CD14-positive monocyte (primary cell): ENCODE measurements at places on chromosomes 11 and 22.

DNA sequence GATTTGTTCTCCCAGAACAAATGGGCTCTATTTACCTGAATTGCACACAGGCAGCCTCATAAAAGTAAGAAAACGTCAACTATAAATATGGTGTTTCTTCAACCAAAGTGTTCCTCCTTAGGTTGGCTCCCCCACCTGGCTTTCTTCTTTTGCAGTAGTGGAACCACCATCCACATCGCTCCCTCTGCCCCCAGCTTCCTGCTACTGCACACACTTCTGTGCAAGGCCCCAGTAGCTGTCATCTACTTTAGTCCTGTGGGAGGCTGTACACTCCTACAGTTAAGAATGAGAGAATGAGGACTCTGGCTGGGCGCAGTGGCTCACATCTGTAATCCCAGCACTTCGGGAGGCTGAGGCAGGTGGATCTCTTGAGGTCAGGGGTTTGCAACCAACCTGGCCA is 89.5 kb downstream of the BMAL1 start:
- no peak for DNase-seq

DNA sequence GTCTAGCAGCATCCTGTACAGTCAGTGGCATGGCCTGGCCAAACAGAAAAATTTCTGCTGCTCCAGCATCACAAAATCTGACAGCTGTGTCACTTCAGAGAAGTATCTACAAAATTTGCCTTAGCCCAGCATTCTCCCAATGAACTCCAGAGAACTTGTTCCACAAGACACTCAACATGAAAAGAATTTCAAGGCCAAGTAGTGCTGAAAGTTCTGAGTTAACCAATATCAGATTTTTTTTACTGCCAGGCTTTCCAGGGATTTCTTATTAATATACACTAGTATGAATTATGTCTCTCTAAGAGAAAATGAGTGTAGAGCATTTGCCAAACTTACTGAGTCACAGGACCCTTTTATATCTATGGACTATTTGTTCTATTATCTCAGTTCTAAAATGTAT is 68.8 kb downstream of the OR5AK2 start:
- DNase-seq = no peak

DNA sequence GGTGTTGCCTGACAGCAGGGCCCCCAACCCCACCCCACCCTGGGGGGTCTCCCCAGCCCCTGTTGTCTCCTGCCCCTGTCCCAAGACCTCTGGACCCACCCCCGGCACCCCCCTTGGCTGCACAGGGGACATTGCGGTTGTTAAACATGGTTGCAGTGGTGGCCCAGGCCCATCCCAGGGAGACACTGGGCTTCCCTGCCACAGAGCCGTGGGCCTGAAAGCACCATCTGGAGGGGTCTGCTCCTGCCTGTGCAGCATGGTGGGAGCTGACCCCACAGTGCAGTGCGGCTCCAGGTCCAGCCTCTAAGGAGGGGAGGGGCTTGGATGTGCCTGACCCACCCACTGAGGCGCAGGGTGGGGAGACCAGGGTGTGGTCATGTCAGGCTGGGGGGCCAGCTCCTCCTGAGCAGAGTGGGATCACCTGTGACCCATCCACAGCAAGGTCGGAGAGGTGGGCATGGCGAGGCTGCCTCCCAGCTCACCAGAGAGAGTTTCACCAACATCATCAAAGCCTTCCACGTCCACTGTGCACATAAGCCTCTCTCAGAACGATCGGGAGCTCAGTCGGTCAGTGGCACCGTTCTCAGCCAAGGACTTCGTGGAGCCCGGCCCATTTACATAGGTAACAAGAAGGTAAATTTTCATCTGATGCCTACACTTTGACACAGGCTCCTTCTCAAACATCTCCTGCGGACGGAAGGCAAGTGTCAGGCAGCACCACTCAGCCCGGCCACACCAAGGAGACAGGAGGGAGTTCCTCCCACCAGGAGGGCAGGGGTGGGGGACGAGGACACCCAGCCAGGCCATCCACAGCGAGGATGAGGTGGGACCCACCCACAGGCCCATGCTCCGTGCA is 201.1 kb downstream of the BRD1 start:
- DNase-seq = no peak

- DNase-seq = no peak
These were observed 61.1 kb downstream of the ZBTB16 start for GRCh38 chr11:114120606-114121005.

- DNase-seq = no peak
These were observed 9.1 kb upstream of the ZNF74 start for GRCh38 chr22:20384865-20385264.

- no peak for DNase-seq
These were observed 31.4 kb downstream of the RSPH14 start for GRCh38 chr22:23110190-23110921.

- no peak for DNase-seq
These were observed 879.0 kb downstream of the BRD1 start for GRCh38 chr22:48948575-48949170.

GRCh38 chr11:125923012-125923579 is 18.8 kb downstream of the DDX25 start:
- DNase-seq = peak; percentile 38

DNA sequence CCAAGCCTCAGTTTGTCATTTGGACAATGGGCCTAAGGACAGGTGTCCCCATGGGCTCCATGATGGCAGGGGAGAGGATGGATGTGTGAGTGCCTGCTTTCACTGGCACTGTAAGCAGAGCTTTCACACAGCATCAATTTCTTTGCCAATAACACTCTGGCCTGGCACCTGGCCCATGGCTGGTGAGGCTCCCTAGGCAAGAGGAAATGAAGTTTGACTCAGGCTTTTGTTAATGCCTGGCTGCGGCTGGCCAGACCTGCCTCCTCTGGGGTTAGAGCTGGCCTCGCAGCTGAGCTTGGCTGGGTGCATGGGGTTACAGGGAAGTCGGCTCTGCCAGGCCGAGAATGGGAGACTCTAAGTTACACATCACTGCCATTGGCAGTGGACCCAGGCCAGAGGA is 30.0 kb upstream of the SEZ6L start:
- no peak for DNase-seq

DNA sequence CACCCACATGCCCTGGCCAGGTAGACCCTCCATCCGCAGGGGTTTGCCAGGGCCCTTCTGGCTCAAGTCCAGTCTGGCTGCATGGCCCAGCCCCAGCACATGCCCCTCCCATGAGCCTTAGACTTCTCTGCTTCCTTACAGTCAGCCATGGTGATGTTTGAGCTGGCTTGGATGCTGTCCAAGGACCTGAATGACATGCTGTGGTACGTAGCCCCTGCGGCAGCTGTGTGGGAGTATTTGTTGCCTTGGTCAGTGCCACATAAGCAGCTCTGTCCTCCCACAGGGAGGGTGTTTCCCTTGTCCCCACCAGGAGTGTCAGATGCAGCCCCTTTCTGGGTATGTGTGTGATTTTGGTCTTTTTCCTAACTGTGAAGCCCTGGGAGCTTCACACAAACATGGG is 17.5 kb downstream of the CDC45 start:
- DNase-seq = no peak
